ENCODE measurements at places on chromosomes 6 and 20.

GRCh38 chr6:77448546-77448945, 14.7 kb downstream of the HTR1B start:
- no peak for DNase-seq

DNA sequence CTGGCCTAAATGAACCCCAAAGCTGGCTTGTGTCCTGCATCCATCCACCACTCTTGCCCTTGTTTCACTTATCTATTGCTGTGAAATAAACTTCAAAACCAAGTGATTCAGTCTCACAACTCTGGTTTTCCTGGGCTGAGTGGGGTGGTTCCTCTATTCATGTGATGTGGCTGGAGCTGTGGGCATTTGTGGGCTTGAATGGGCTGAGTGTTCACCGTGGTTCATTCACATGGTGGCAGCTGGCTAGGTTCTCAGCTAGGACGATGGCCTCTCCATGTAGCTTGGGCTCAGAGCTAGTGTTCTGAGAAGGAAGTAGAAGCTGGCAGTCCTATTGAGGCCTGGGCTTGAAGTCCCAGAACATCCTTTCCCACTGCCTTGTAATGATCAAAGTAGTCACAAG, 30.4 kb downstream of the FKBP1A start:
- no peak for DNase-seq

DNA sequence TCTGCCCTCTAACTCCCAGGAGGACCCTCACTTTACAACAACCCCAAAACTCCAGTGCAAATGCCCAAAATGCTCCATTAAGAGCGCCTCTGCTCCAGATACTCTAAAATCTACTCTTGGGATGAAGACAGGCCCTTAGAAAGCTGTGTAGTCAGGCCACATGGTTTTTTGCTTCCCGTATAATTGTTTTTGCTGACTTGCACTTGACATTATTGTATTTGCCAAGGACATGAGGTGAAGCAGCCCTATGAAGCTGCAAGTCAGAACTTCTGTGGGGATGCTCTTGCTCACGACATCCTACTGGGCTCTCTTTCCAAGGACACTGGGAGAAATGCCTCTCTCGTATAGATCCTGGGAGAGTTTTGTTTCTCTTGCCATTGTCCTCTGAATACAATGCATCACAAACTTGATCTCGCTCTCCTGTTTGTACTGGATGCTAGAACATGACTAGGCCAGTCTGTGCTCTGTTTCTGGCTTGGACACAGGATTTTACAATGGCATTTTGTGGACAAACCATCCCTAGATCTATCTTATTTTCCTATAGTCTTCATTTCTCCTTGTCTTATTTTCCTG, 177.2 kb upstream of the DTNBP1 start:
- no peak for DNase-seq

DNA sequence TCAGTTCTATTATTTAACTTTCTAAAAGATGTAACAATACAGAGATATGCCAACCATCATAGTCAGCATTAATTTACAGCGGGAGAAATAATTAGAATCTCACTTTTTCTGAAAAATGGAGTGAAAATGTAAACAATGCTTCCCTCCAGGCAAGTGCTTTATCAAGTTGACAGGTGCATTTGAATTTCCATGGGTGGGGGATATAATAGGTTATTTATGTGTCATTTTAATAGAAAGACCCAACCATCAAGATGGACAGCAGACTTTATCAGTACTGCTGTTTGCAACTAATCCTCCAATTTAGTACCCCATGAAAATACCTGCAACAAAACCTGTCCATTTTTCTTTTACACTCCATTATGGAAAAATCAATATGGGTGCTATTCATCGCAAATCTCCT, 780.1 kb downstream of the TFAP2A start:
- no peak for DNase-seq

DNA sequence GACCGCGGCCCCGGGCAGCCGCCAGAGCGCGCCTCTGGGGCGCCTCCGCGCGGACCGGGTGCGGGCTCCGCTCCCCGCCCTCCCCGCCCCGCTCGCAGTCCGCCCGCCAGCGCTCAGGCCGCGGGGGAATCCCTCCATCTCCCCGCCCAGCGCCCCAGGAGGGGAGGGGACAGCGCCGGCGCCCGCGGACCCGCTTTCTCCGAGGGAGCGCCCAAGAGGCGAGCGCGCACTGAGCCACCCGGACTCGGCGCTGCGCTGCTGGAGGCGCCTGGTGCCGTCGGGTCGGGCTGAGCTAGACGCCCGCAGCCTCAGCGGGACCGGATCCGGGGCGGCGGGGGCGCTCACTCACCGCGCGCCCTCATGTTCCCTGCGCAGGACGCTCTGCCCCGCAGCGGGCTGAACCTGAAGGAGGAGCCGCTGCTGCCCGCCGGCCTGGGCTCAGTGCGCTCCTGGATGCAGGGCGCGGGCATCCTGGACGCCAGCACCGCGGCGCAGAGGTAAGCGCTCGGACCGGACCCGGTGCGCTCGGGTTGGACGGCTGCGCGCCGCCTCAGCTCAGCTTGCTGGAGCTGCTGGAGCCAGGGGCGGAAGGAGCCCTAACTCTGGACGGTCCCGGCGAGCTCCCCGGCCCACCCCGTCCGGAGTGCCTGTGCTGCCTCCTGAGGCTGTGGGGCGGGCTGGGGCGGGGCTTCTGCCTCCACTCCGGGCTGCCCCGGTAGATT, 867 bp downstream of the EBF4 start:
- DNase-seq, result no peak
